ENCODE measurements at places on chromosomes 5 and 9. TPM values are rescaled to one million over a fixed set of nuclear protein-coding genes. Genes with fewer than 3 reads are reported as not detected.

The NTRK2 gene
- total RNA-seq, result not detected

The CCDC192 gene
- total RNA-seq, result not detected

The NR2F1-AS1 gene
- 2.2 TPM for total RNA-seq

The FBXL7 gene
- 2.5 TPM for total RNA-seq

The LCN2 gene
- not detected for total RNA-seq

The SLC1A3 gene
- 27.1 TPM for total RNA-seq

The SPINK13 gene
- total RNA-seq, result not detected

The PCDHB14 gene
- total RNA-seq, result 0.08 TPM

The CEMIP2 gene
- total RNA-seq, result 14.6 TPM

The PCDHB8 gene
- not detected for total RNA-seq

DNA sequence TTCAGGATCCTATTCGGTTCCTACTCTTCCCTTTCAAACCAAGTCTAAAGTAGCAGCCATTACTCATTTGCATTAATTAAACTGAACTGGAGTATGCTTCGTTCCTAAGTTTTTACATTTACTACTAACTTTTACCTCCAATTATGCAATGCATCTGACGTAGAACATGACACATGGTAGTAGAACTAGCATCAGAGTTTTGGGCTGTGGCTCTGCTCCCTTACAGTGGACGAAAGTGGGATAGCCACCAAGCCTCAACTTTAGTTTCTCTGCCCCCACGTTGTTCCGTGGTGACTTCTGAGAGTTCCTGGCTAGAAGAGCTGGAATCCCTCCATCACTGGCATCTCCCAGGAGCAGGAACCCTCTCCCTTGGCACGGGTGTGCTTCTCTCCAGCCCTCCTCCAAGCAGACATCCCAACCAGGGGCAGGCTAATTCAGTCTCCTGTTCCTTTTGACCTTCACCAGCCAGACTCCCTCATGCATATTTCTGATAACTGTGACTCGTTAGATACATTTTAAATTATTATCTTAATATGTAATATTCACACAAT is 2.9 kb downstream of the IFNE start:
- DNase-seq, result no peak

GRCh38 chr5:53276825-53277224 is 167.3 kb upstream of the MOCS2 start:
- DNase-seq, result no peak

DNA sequence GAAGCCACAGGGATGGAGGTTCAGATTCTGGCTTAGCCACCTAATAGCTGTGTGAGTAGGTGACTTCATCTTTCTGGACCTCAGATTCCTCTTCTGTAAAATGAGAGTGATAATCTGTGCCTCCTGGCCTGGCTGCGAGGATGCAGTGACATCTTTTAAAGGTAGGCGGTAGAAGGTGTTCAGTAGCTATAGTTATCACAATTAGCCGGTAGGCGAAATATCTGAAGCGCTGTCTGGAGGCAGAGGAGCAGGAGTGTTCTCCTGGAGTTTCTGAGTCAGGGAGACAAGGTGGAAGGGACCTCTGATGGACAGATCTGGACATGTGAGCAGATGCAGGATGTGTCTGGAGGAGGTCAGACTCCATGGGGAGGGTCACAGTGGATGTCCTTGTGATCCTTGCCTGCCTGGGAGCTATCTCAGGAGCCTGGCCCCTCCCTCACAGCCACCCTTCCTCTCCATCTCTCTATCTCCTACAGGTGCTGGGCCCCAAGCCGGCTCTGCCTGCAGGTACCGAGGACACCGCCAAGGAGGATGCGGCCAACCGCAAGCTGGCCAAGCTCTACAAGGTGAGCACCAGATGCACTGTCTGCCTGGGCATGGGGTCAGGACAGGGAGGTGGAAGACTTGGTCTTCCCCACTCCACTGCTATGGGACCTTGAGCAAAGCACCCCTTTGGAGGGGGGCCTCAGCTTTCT is 45.6 kb downstream of the GSN start:
- no peak for DNase-seq

GRCh38 chr9:77547106-77547730 is 100.9 kb downstream of the GNA14 start:
- no peak for DNase-seq

- no peak for DNase-seq
These were observed 9.0 kb downstream of the TOR1B start for GRCh38 chr9:129811967-129812363.

DNA sequence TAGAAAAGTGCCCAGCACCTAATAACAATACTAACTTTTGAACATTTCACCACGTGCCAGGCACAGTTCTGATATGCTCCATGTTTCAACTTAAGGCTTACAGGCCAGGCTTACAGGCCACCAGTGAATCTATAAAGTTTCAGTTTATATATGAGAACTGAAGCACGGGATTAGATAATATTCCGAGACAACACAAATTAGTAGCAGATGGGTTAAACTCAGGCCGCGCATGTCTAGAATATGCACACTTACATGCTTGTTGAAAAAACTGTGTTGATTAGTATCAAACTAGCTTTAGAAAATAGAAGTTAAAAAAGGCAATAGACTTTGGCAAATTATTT is 587.9 kb downstream of the MTRR start:
- DNase-seq, result no peak

DNA sequence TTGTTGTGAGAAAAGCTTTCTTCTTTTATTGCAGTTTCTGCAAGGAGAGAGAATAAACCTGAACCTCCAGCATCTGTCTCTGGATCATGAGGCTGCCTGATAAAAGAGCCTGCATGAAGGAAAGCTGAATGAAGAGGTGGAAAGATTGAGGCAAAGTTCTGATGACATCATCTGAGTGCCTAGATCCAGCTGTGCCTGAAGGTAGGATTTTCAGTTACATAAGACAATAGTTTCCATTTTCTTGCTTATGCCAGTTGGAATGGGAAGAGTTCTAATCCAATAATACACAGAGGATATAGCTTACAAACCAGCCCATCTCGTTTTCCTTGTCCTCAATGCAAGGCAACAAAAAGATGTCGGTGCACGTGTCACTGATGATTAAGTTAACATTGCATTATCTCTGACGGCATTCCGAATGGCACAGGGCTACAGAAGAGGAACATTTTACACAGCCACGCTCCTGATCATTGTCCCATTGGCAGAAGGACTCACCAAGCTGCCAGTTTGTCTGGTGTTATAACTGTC is 105.5 kb upstream of the ERCC6L2 start:
- no peak for DNase-seq

- no peak for DNase-seq
These were observed 22.4 kb upstream of the PITX1 start for GRCh38 chr5:135056316-135057030.

DNA sequence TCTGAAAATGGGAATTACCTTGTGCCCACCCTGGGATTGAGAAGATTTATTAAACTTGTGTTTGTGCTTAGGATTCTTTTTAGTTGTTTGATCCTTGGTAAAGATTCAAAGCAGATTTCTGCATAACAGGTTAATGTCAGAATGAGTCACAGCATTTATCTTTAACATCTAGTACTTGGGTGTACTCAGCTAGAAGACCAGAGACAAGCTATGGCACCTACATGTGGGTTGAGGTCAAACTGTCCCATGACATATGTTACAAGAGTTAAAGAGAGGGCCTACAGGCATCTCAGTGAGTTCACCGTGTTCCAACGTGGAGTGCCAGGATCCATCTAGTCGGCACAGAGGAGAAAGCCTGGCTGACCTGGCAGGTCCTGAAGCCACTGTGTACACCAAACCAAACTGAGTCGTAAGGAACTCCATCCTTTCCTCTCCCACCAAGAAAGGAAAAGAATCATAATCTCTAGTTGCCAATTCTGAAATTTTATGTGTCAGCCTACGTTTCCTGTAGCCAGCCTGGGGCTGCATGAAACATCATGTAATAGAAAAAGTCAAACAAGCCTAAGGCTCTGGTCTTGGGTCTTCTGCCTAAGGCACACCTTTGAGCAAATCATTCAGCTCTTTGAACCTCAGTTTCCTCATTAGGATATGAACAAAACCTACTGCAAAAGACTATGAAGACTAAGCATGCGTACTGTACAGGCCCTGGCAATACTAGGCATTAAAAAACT is 73.7 kb downstream of the RCL1 start:
- DNase-seq, result peak; percentile 4

- no peak for DNase-seq
These were observed 27.6 kb upstream of the GLRA1 start for GRCh38 chr5:151952238-151952637.

- DNase-seq, result no peak
These were observed 98.6 kb downstream of the GNAQ start for GRCh38 chr9:77933019-77933418.

DNA sequence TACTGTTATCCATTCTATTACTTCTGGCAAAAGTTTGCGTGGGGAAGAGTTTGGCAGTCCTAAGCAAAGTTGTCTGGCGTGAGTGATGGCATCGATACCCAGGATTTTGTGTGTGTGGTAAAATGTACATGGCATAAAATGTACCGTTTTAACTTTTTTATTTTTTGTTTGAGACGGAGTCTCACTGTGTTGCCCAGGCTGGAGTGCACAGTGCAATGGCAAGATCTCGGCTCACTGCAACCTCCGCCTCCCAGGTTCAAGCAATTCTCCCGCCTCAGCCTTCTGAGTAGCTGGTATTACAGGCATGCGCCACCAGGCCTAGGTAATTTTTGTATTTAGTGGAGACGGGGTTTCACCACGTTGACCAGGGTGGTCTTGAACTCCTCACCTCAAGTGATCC is 55.4 kb upstream of the TJP2 start:
- DNase-seq, result no peak

GRCh38 chr5:146395193-146395592 is 51.9 kb upstream of the TCERG1 start:
- no peak for DNase-seq

DNA sequence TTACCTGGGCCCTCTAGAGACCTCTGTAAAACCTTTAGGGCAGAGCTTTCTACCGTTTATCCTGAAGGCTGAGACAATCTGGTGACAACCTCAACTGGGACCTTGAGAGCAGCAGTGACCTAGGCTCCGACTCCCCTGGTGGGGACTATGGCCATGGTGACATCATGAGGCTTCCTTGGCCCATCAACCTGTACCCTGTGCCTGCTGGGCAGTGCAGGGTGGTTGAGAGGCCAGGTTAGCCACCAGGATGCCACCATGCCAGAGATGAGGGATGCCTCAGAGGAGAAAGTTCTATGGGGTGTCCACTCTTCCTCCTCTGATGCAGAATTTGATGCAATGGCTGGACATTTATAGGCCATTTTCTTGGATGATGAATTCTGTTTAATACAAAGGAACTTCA is 194.8 kb downstream of the PDZD2 start:
- no peak for DNase-seq

DNA sequence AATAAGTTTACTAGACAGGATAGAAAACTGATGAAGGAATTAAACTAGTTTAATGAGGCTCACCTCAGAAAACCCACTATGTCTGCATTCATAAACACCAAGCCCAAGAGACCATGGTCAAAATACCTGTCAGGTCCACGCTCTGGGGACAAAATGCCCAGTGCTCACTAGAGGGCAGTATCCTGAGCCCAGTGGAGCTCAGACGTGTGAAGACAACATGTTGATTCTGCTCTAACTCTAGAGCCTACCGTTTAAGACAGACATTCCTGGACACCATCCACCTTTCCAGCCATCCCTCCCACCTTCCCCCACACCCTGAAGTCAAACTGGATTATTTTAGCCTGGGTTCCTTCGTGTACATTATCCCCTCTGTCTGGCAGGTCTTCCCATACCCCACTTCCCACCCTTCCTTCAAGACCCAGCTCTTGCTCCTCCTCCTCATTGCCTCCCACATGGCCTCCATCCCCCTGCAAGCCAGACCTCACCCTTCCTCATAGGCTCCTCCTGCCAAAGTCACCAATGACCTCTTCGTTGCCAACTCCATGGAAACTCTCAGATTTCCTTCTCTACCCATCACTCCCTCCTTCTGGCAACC is 142.3 kb upstream of the FSTL4 start:
- DNase-seq, result no peak

- DNase-seq, result no peak
These were observed 354.8 kb downstream of the TMEM232 start for GRCh38 chr5:110371725-110372041.

GRCh38 chr9:34047864-34048726 is 592 bp downstream of the UBAP2 start:
- DNase-seq, result no peak

- DNase-seq, result peak; percentile 46
These were observed 89.6 kb downstream of the KIF4B start for GRCh38 chr5:155103146-155103545.

- DNase-seq, result no peak
These were observed 799.0 kb upstream of the TYRP1 start for GRCh38 chr9:11894136-11894535.

DNA sequence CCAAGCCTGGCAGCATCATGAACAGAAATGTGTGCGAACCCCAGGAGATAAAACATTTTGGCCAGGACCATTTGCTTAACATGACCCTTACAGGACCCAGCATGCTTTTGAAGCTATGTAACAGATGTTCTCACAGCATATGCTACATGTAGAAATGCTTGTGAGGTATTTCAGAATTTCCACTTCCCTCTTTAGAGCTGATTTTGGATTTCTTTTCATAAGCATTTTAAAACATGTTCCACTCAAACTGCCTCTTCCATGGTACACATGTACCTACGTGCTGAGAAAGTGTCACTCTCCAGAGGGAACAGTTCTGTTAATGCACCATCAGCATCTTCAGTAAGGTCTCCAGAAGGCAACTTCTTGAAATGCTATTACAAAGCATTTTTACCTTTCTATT is 15.7 kb upstream of the TSSK1B start:
- DNase-seq, result no peak

DNA sequence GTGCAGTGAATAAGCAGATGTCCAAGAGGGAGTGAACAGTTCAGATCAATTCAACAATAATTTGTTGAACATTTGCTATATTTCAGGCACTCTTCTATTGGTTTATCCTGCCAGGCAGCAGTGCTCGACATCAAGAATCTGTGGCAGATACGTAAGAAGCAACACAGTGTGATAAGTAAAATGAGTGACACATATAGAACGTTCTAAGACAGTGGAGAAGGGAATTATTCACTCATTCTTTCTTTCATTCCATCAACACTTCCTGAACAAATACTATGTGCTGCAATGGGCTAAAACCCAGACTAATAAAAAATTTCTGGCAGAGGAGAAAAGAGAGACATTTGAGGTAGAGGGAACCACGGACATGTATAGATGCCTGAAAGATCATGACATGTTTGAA is 89.9 kb upstream of the GLIS3 start:
- no peak for DNase-seq

DNA sequence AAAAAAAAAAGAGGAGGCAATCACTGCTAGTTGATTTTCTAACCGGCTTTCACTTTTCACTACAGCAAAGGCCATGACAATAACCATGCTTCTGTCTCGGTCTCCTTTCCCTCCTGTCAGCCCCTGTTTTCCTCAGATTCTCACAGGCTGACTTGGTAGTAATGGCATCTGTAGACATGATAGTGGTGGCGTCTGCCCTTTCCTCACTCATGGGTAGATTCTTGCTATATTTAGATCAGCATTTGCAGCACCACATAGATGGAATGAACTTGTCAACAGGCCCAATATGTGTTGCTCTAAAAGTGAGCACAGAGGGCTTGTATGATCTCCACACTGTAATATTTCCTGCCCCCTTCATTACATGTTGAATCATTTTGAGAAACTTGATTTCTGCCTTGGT is 120.3 kb upstream of the FTMT start:
- DNase-seq, result no peak

- no peak for DNase-seq
These were observed 63.9 kb downstream of the SREK1 start for GRCh38 chr5:66207800-66208561.
